ENCODE measurements at places on chromosomes 6 and 20.
A peak's percentile ranks its signal among the peaks of the same experiment; 100 is the strongest.

DNA sequence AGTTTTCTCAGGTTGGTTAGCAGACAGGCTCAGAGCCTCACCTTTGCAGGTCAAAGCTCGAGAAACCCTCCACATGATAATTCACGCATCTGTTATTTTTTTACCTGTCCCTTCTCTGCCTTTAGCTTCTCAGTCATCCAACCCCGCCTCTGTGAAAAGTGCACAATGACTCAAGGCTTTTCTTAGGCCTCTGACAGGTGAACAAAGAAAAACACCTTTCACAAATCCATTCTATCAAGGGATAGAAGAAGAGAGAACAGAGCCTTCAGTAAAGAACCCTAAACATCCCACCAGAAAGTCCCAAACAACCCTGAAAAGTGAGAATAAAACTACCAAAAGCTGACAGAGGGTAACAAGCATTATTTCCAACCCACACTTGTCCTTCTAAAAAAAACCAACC, 178.2 kb downstream of the GJA10 start:
- no peaks in the 10 kb centered on the region for H3K36me3 ChIP-seq
- no peaks in the 10 kb centered on the region for H3K27me3 ChIP-seq
- no peak for DNase-seq
- no peaks in the 10 kb centered on the region for H3K4me1 ChIP-seq
- no peak overlapping the region for H3K27ac ChIP-seq
- no peak overlapping the region for H3K4me3 ChIP-seq

DNA sequence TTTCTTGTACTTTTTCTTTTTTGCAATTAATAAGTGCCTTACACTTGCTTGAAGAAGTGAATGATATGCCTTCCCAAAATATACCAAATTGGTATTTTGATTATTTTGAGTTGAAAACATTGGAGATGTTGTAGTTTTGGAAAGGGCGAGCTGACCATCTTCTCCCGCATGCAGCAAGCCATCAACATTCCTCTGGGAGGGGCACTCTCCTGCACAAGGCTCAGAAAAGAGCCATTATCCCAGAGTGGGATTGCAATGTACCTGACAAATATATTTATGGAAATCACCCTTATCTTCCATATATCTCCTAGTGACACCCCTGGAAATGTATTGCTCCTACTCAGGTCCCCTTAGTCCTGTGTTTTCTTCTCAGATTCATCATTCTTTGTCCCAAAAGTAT, 22.8 kb upstream of the PNRC1 start:
- no peak overlapping the region for H3K4me3 ChIP-seq
- no peaks in the 10 kb centered on the region for H3K27me3 ChIP-seq
- H3K27ac ChIP-seq = no peak overlapping the region
- DNase-seq = no peak

DNA sequence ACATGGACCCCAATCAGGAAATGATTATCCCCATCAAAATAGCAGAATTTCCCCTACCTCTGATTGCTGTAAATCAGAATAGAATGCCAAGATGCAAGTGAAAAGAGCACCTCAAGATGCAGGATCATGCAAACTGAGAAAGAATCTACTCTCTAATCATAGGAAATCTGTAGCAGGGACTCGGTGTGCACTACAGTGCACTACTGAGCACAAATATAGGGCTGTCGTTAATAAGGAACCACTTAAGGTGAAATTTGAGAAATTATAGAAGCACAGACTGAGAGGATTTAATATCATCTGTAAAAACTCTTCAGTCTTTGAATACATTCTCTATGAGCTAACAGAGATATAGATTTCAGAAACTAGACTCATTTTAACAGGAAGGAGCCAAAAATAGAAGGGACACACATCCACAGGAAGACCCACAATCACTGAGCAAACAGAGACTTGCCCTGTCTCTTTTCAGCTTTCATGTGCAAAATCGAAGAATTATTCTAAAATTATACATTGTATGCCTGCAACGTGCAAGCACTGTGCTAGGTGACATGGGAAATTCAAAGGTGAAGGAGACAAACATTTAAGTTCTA, 278.3 kb downstream of the HIVEP2 start:
- no peaks in the 10 kb centered on the region for H3K27me3 ChIP-seq
- no peak overlapping the region for H3K4me3 ChIP-seq
- no peaks in the 10 kb centered on the region for H3K36me3 ChIP-seq
- no peak for DNase-seq

DNA sequence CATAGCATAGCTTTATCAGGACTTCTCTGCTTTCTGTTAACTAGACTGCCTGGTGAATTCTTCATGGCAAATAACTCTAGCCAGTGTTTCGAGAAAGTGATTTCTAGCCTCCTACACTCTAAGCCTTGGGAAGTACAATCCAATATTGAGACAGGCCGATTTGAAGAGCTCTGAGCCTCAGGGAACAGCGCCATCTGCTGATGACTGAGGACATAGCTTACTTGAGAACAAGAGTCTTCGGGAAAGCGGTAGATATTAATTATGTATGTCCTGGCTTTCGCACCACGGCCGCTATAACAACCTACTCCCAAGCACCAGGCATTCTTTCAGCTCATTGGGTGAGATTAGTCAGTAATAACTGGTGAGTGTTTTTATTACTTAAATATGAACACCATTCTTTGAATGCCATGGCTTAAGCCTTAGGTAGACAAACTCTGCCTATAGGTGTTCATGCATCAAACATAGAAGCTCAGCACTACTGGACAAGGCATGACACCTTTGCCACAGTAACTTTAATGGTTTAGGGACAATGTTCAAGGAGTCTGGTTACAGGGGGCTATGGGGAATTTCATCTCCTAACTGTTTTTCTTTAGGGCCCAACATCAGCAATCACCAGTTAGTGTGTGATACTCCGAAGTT, 518.6 kb downstream of the BMP2 start:
- H3K27ac ChIP-seq = no peak overlapping the region
- peak; percentile 95 for DNase-seq
- H3K4me1 ChIP-seq = no peaks in the 10 kb centered on the region

DNA sequence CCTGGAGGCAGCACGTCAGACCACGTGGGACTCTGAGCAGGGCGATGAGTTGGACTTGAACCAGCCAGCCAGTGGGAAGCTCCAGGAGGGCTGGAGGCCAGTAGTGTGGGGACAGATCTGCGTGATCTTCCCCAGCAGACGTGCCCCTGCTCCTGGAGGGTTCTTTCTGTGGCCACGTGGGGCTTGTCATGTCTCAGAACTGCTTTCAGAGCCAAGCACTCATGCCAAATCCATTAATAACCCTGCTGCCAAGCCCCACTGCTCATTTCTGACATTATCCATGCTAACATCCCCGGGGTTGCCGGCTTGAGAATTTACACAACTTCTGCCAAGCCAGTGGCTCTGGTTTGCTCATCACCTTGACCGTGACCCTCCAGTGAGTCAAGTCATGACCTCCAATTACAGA, 38.3 kb downstream of the SIRPA start:
- H3K36me3 ChIP-seq = no peaks in the 10 kb centered on the region
- no peak for DNase-seq
- no peaks in the 10 kb centered on the region for H3K27me3 ChIP-seq
- no peaks in the 10 kb centered on the region for H3K4me1 ChIP-seq
- H3K4me3 ChIP-seq = no peak overlapping the region
- no peak overlapping the region for H3K27ac ChIP-seq

- H3K4me1 ChIP-seq = no peaks in the 10 kb centered on the region
- no peak overlapping the region for H3K4me3 ChIP-seq
- no peaks in the 10 kb centered on the region for H3K27me3 ChIP-seq
- no peak overlapping the region for H3K27ac ChIP-seq
- DNase-seq = peak; percentile 15
- no peaks in the 10 kb centered on the region for H3K36me3 ChIP-seq
These were observed 61.5 kb upstream of the FKBP1C start for GRCh38 chr6:63149730-63150129.

- DNase-seq = no peak
- H3K27me3 ChIP-seq = no peaks in the 10 kb centered on the region
- no peaks in the 10 kb centered on the region for H3K4me1 ChIP-seq
- H3K4me3 ChIP-seq = no peak overlapping the region
These were observed 5.6 kb upstream of the TFB1M start for GRCh38 chr6:155319902-155320301.

- H3K4me1 ChIP-seq = peaks cover 24% of the 10 kb centered on the region
- H3K4me3 ChIP-seq = no peak overlapping the region
- H3K36me3 ChIP-seq = peaks cover 2% of the 10 kb centered on the region
- no peaks in the 10 kb centered on the region for H3K27me3 ChIP-seq
- H3K27ac ChIP-seq = no peak overlapping the region
These were observed 5.5 kb downstream of the SFT2D1 start for GRCh38 chr6:166336847-166337246.

GRCh38 chr6:38708496-38708895, 5.6 kb upstream of the GLO1 start:
- H3K27ac ChIP-seq = no peak overlapping the region
- no peaks in the 10 kb centered on the region for H3K27me3 ChIP-seq
- H3K4me1 ChIP-seq = no peaks in the 10 kb centered on the region
- peak; percentile 36 for DNase-seq

DNA sequence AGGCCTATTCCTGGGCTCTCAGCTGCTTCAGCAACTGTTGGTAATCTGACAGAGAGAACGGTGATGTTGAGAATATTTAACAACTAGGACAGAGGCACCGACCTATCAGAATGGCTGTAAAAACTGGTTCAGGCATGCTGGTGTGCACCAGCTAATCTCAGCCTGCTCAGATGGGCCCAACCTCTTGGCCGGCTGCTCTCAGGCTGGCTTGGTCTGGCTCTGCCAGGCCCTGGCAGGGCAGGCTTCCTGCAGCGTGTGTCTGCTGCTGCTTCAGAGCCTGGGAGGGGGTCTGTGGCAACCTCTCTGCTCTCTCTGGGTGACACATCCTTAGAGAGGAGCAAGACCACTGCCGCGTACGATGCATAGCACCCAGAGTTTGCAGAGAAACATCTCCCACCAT, 4.8 kb downstream of the SLC2A12 start:
- no peak overlapping the region for H3K4me3 ChIP-seq
- DNase-seq = no peak
- no peaks in the 10 kb centered on the region for H3K36me3 ChIP-seq
- H3K27me3 ChIP-seq = no peaks in the 10 kb centered on the region

DNA sequence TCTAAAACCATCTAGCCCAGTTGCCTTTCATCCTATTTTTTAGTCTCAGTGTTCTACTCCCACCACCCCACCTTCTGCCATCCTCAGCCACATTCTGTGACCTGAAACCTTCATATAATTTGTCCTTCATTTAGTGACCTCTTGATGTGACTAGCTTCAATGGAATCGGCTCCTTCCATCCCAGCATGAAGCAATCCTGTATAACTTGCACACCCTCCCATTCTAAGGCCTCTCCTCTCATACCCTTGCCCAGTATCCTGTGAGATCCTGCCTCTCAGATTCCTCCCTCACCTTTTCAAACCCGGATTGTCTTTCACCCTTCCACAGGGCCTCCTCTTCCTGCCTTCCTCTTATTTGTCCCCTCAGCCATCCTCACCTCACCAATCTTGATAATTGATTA, 3.1 kb downstream of the ZNF76 start:
- no peak overlapping the region for H3K4me3 ChIP-seq
- H3K27me3 ChIP-seq = no peaks in the 10 kb centered on the region
- H3K4me1 ChIP-seq = peaks cover 5% of the 10 kb centered on the region

DNA sequence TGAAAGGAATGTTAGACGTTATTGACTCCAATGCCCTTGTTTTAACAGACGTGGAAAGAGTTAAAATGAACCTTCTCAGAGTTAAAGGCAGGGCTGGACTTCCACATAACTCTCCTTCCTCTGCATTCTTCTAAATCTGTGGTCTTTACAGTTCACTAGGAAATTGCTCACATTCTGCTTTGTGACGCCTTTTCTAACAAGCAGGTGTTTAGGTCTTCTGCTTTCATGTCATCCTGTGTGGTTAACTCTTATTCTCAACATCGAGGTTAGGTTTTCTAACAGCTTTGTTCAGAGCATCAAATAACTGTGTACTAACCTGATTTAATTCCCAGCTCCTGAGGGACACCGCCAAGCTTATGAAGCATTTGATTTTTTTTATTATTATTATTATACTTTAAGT, 81.3 kb upstream of the NT5E start:
- no peaks in the 10 kb centered on the region for H3K4me1 ChIP-seq
- no peaks in the 10 kb centered on the region for H3K36me3 ChIP-seq
- H3K27ac ChIP-seq = no peak overlapping the region
- H3K27me3 ChIP-seq = no peaks in the 10 kb centered on the region

GRCh38 chr6:103002282-103002681, 1608.8 kb downstream of the GRIK2 start:
- no peaks in the 10 kb centered on the region for H3K4me1 ChIP-seq
- H3K4me3 ChIP-seq = no peak overlapping the region
- DNase-seq = no peak
- H3K27me3 ChIP-seq = no peaks in the 10 kb centered on the region

GRCh38 chr6:148973538-148974208, 226.8 kb downstream of the UST start:
- H3K36me3 ChIP-seq = no peaks in the 10 kb centered on the region
- H3K27ac ChIP-seq = no peak overlapping the region
- H3K27me3 ChIP-seq = no peaks in the 10 kb centered on the region
- H3K4me1 ChIP-seq = no peaks in the 10 kb centered on the region
- no peak overlapping the region for H3K4me3 ChIP-seq
- peak; percentile 25 for DNase-seq

DNA sequence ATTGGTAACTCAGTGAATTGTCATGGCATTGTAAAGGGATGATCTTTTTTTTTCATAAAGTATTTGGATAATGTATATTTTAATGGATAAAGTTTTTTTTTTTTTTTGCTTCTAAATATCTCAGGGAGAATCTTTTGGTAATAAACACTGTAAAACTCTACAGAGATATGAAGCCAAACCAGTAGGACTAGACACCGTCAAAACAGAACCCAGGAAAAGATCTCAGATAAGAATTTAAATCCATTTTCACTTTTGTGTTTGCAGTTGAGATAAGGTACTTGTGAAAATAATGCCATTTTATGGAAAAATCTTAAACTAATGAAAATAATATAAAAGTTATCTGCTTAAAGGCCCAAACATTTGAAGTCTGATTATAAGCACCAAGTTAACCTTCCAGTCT, 27.0 kb downstream of the FAM83B start:
- no peak for DNase-seq
- no peak overlapping the region for H3K4me3 ChIP-seq
- H3K27ac ChIP-seq = no peak overlapping the region

DNA sequence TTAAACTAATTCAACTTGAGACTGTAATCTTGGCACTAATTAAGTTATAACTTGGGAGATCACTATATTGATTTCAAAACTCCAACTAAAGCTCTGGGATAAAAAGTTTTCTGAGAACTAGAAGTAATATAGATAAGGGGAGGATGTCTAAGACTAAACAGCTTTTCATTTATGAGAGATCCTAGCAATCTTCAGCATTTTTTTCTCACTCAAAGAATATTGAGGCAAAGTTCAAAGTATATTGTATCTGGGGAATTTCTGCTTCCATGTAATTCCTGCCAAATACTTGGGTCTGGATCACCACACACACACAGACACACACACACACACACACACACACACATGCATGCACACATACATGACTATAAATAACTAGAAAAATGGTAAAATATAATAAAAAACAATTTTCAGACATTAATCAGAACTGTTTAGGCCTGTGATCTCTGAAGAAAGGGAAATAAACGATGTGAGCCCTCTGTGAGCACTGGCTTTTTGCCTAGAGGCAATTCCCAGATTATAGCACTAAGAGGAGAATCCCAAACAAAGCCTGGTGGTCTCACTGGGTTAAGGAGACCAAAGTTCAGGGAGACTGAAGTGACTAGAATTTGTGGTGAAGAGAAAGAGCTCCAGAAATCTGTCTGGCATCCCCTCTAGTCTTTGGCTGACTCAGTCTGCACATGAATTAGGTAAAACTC, 92.8 kb downstream of the ADAT2 start:
- H3K4me1 ChIP-seq = no peaks in the 10 kb centered on the region
- DNase-seq = peak; percentile 79
- H3K4me3 ChIP-seq = no peak overlapping the region
- no peaks in the 10 kb centered on the region for H3K27me3 ChIP-seq
- no peaks in the 10 kb centered on the region for H3K36me3 ChIP-seq
- H3K27ac ChIP-seq = no peak overlapping the region

Data from kidney (tissue), 22 donors.